ENCODE measurements at places on chromosomes 6 and 20.

DNA sequence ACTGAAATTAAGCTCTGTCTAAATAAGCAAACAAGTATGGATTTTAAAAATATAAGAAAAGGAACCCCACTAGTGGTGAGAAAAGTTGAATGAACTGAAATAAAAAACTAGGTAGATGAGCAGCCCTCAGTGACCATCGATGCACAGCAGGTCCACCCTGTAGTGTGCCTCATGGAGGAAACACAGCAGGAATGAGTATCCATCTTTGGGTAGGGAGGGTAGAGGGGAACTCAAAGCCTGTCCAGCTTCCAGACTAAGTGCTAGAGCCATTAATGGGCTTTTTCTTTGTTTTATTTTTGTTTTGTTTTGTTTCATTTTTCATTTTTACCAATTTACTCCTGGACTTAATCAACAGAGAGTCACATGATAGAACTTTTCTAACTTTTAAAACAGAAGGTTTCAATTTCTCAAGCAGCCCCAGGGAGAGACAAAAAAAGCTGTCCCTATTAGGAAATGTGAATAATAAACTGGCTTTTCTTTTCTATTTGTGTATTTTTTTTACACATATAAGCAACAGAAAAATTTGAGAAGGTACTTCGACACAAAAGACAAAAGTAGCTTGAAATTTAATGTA, 700.6 kb downstream of the HACE1 start:
- no peak for DNase-seq

GRCh38 chr20:36483919-36484808, 57.2 kb upstream of the MYL9 start:
- DNase-seq = no peak

GRCh38 chr6:5152460-5152859, 67.3 kb downstream of the PPP1R3G start:
- DNase-seq = no peak

GRCh38 chr6:15386110-15386755, 140.4 kb downstream of the JARID2 start:
- DNase-seq = no peak

DNA sequence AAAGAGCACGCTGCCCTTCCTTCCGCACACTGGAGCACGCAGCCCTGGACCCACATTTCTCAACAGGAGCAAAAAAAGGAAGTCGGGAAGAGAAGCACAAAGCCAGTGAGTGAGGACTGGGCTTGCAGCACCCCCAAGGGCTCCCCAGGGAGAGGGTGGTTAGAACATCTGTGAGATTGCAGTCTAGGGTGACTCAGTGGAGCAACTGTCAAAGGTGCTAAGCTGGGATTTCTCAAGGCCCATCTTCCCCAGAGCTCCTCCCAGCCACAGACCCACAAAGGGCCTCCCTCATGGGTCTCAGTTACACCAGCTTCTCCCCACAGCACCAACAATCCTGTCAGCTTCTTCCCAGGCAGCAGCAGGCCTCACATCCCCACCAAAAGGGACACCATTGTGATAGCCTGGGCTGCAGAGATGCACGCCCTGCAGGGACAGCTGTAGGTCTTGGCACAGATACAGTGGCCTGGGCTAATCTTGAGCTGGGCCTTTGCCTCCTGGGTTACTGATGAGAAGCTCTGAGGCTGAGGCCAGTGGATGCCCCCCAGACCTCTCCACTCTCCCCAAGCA, 39.6 kb upstream of the CD93 start:
- DNase-seq = peak; percentile 68

- no peak for DNase-seq
Observed at GRCh38 chr6:138307816-138308730, 69.6 kb upstream of the SMIM28 start.

GRCh38 chr20:25136643-25137559, 55.0 kb upstream of the VSX1 start:
- DNase-seq = peak; percentile 78

DNA sequence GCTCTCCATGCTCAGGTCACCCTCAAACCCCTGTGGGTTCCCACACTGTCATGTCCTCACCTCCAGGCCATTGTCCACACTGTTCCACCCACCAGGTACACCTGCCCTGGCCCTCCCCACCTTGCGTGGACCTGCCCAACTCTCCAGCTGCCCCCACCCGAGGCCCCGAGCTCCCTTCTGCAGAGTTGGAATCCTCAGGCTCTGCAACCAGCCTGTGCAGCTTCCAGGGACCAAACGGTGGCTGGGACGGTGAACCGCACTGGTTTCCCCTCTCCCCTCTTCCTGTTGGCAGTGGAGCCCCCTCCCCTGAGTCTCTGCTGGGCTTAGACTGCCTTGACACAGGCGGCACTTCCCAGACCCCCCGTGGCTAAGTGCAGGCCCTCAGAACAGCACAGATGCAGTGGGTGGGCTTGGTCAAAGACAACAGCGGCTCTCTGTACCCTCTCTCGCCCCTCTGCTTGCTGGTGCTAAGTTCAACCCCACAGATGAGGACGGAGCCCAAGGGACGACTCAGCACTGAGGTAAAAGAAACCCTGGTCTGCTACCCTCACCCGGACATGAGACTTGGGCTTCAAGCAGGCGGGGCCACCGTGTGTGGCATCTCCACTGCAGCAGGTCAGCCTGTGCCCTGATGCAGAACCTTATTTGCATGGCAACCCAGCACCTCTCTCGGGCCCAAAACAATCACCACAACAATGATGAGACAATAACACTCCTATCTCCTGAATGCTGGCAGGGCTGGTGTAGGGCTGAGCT, 11.0 kb downstream of the ZBP1 start:
- DNase-seq = no peak

- no peak for DNase-seq
Observed at GRCh38 chr6:6639572-6639971, 51.1 kb downstream of the LY86 start.

GRCh38 chr20:35018590-35019371, 63.1 kb downstream of the MYH7B start:
- no peak for DNase-seq

- DNase-seq = no peak
Observed at GRCh38 chr20:44113618-44114376, 73.2 kb downstream of the JPH2 start.

DNA sequence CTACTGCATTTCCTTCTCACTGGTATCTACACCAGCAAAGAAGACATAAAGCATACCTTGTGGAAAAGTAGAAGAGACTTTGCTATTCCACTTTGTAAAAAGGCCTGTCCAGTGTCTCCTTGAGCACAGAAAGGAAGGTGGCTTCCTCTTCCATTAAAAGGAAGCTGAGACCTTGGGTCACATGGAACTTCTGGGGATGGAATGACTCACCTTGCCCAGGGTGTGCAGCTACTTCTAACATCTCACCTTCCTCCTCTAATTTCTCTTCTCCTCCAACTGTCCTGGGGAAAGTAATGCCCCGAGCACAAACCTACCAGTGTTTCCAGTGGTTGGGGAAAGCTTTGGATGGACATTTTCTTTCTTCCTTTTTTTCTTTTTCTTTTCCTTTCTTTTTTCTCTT, 848.8 kb upstream of the MAP3K7 start:
- DNase-seq = no peak

GRCh38 chr6:1809291-1809988, 199.7 kb downstream of the FOXC1 start:
- no peak for DNase-seq

GRCh38 chr6:73791336-73791735, 95.3 kb downstream of the CD109 start:
- DNase-seq = no peak

GRCh38 chr6:32151181-32151862, 417 bp downstream of the PRRT1 start:
- no peak for DNase-seq

DNA sequence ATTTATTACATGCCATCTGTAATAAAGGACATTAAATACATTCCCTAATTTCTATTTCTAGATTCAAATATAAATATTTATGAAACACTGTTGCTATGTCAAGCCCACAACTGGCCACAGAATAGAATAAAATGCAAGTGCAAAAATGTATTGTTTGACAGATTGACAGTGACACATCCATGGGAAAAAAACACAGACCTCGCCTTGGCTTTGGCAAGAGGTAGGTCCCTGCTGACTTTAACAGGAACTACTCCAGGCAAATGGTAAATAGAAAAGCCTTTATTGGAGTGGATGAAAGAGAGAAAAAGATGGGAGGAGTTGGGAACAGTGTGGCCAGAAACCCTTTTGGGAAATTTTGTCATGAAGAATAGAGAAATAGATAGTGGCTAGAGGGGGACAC, 622.9 kb downstream of the UTRN start:
- DNase-seq = peak; percentile 44

- DNase-seq = peak; percentile 43
Observed at GRCh38 chr6:41586252-41587007, 40.2 kb downstream of the FOXP4 start.

- DNase-seq = no peak
Observed at GRCh38 chr20:4775322-4776078, 53.8 kb downstream of the PRND start.

DNA sequence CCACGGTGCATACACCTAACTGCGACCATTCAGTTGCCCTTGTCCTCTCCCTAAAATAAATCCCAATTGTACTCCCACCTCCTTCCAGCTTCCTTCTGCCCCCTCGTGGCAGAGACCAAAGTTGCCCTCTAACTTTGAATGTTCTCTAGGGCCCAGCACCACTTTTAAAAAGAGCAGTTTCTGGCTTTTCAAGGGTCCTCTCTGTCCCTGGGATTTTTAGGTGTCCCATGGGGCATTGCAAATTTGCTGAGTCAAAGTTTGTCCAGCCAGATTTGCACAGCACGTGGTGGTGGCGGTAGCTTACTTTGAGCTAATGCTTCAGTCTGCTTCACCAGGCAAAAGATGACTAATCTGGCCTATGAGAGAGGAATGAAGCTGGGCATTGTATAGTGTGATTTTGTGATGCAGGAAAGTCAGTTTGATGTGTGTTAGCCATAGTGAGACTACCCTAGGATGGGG, 100.2 kb downstream of the PERP start:
- DNase-seq = peak; percentile 20

GRCh38 chr20:37837924-37838323, 65.0 kb upstream of the VSTM2L start:
- DNase-seq = no peak

- DNase-seq = no peak
Observed at GRCh38 chr20:63895202-63895951, 451 bp downstream of the DNAJC5 start.

DNA sequence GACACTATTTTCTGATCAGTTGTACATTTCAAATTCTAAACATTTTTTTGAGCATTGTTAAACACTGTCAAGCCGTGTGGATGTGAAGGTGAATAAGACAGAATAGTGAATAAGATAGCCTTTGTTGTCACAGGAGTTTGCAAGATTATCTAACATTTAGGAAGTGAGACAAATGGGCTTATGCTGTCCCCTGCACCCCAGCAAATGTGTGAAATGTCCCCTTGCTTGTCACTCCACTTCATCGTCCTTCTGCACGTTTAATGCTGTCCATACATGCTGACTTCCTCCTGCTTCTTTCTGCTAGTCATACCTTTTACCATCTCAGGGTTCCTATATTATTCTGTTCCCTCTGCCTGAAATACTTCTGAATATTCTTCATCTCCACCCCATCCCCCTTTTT, 62.6 kb downstream of the CBFA2T2 start:
- no peak for DNase-seq

DNA sequence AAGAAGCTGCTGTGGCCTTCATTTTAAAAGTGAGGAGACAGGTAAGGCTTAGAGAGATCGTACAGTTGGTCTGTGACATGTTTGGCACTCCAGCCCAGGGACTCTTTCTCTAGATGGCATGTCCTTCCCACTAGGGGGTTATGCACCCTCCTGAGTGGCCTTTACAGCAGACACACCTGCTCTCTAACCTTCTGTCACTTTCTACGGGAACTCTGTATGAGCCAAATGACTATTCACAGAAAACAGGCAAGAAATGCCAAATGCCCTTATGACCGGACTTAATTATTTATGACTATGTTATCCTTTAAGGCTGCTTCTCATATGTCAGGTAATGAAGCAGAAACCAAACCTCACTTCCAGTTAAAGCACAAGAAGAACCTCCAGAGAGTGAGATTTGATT, 91.2 kb downstream of the MAP3K5 start:
- DNase-seq = no peak

GRCh38 chr6:127956260-127956888, 55.5 kb upstream of the THEMIS start:
- DNase-seq = no peak

- no peak for DNase-seq
Observed at GRCh38 chr20:19370076-19371075, 157.9 kb downstream of the SLC24A3 start.

DNA sequence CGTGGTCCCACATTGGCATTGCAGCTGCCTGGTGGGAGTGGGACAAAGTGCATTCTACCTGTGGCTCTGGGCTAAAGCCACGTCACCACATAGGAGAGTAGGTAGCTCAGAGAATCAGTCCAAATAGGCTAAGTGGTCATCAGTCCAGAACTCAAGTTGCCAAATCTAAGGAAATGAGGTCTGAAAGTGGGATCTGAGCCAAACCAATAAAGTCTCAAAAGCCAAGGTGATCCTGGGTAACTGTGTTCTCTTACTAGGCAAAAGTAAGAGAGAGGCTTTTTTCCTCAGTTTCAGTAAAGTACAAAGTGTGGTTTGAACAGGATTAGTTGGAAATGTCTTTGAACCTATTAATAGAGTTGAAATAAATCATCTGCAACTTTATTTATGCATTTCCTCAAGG, 68.6 kb upstream of the CNKSR3 start:
- no peak for DNase-seq

DNA sequence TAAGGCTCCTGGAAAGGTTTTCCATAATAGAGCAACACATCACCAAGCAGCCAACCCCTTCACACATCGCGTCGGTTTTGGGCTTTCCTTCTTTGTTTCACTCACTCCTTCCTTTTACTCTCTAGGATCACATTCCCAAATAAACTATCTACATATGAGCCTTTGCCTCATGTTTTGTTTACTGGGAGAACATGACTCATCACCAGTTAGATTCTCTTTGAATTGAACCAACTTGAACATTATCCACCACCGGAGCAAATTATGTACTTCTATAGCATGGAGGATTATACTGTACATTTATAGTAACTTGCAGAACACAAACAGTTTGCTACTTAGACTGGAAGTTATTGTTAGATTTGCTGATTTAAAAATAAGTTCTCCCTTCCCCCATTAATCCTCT, 41.0 kb downstream of the SAMD5 start:
- no peak for DNase-seq

DNA sequence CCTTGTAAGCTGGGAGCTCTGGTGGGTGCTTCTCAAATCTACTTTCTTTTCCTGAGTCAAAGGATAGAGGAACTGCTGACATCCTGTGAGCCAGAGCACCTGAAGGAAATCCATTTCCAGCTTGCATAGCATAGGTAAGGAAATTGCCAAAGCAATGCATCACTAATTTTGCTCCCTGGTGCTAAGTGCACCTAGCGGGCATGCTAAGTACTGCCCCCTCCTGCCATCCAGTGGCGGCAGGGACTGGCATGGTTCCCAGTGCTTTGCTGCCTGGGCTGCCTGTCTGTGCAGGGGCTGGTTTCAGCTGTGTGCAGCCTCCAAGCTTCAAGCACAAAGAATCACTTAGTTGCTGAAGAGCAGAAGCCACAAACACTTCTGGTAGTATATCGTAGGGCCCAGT, 63.9 kb downstream of the FARS2 start:
- DNase-seq = no peak

All from fibroblast of skin of abdomen (primary cell).